ENCODE measurements at places on chromosomes 12 and 14.

- DNase-seq: no peak
These were observed 357 bp downstream of the HOMEZ start for GRCh38 chr14:23285530-23286019.

- DNase-seq: no peak
These were observed 384.2 kb downstream of the GRIN2B start for GRCh38 chr12:13597166-13597565.

DNA sequence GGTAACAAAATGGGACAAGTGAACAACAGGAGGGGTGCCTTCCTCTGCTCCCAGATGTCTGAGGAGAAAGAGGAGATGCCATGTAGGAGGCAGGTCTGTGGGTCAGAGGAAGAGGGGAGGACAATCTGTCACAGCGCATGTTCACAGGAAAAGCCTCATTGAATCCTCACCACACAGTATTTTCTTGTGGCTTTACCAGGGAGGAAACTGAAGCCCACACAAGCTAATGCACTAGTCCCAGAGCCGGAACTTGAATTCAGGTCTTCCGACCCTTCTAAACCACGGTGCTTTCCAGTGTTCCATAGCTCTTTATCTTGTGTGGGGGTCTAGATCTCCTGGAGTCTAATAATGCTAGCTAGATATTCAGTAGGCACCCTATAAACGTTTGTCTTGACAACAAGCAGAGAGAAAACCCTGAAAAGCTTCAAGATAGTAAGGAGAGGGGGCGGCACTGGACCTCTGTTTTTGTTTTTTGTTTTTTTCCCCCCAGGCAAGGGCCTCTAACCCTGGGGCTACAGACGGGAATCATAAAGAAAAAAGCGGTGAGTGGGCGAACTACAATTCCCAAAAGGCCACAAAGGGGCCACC, 371 bp upstream of the SHMT2 start:
- no peak for DNase-seq

DNA sequence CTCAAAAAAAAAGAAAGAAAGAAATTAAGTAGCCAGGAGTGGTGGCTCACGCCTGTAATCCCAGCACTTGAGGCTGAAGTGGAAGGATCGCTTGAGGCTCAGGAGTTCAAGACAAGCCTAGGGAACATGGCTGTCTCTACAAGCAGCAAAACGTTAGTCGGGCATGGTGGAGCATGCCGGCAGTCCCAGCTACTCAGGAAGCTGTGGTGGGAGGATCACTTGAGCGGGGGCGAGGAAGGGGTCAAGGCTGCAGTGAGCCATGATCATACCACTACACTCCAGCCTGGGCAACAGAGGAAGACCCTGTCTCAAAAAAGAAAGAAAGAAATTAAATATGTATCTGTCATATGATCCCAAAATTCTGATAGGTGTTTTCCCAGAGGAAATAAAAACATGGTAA, 5.3 kb downstream of the RAD52 start:
- no peak for DNase-seq

DNA sequence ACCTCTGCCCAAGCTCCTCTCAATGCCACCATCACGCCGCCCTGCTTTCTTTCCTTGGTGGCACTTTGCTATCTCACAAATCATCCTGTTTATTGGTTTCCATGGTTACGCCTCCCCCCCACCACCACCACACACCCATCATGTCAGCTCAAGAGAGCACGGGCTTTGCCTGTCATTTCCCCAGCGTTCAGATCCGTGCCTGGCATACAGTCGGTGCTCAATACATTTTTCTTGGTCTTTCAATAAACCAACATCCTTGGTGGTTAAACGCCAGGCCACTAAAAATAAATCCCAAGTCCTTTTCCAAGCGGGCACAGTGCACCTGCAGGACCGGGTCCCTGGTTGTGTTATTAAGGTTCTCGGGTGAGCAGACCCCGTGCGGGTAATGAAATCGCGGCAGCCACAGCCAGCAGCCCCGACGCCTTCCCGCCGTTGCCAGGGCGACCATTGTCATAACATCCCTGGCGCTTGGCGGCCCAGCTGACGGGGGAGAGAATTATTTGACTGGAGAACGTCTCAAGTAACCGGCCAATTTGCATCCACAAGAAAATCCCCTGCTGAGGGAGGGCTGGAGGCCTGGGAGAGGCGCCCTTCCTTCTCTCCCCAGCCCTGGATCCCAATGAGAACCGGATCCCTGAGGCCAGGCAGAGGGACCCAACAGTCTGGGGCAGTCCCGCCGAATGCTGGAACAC, 92.9 kb downstream of the KSR2 start:
- DNase-seq: peak; percentile 92

GRCh38 chr14:99176156-99176945, 95.6 kb downstream of the BCL11B start:
- DNase-seq: no peak

DNA sequence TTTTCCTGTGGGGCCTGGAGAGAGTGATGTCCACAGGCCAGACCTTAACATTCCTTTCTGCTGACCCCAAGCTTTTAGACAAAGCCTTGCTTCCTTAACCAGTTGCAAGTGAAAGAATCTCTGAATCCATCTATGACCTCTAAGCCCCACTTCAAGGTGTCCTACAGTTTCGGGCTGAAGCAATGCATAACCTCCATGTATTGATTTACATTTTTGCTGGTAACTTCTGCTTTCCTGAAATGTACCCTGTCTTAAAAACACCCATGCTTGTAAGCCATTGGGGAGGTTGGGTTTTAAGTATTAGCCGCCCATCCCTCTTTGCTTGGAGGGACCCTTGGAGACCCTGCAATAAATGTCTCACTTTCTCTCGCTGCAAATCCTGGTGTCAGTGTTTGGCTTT, 190.6 kb downstream of the VRK1 start:
- no peak for DNase-seq

- no peak for DNase-seq
These were observed 7.6 kb downstream of the PTPRO start for GRCh38 chr12:15329891-15330290.

- DNase-seq: no peak
These were observed 180.8 kb downstream of the ZFP36L1 start for GRCh38 chr14:68612049-68612448.

DNA sequence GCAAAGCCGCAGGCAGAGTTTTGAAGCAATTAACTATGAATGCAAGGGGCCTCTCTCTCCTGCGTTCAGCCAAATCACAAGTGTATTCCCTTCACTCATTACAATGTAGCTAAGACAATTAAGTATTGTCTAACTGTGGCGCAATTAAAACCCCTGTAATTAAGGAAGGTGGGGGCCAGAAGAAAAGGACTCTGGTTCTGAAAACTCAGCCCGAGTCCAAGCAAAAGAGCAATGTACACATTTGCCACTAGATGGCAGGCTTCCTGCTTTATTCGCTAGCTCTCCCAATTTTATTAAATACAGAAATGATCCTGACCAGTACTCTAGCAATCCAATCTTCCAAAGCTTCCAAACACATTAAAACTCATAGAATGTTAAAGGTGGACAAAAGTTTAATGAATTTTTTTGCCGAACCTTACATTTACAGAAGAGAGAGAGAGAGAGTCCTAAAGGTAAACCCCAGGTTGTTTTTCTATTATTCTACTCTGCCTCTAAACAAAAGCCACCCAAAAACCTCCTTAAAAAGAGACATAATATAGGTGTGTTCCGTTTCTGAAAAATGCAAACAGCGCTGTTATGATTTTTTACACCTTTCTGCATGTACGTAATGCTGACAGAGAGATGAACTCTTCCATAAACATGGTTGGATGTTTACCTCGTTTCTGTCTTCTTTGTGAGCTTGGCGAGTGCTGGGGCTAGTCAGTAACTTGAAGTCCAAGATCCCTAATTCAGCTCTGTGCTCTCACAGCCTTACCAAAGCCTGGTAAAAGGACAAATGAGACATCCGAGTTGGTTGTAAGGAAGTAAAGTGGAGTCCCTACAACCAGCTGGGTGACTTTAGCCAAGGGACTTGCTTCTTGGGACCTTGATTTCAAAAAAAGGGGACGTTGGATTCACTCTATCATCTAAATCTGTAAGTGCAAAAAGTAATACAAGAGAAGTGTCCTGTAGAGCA, 50.9 kb upstream of the VASH1 start:
- DNase-seq: peak; percentile 38

DNA sequence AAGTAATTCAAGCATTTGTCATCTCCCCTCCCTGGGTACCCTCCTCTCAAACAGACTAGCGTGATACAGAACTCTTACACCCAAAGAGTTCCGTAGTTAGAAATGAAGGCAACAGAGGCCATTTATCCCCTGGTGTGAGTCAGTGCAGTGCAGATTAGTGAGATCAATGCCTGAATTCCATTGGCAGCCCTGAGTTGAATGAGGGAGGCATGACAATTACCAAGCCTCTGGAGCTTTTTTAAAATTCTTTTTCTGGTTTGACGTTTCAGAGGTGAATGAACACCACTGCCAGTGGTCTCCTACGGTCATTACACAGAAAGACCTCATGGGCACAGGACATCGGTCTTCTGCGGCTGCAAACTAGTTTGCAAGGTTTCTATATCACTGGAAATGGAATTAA, 94.4 kb downstream of the PRIMA1 start:
- no peak for DNase-seq

- DNase-seq: no peak
These were observed 84.9 kb downstream of the WSCD2 start for GRCh38 chr12:108213871-108214445.

DNA sequence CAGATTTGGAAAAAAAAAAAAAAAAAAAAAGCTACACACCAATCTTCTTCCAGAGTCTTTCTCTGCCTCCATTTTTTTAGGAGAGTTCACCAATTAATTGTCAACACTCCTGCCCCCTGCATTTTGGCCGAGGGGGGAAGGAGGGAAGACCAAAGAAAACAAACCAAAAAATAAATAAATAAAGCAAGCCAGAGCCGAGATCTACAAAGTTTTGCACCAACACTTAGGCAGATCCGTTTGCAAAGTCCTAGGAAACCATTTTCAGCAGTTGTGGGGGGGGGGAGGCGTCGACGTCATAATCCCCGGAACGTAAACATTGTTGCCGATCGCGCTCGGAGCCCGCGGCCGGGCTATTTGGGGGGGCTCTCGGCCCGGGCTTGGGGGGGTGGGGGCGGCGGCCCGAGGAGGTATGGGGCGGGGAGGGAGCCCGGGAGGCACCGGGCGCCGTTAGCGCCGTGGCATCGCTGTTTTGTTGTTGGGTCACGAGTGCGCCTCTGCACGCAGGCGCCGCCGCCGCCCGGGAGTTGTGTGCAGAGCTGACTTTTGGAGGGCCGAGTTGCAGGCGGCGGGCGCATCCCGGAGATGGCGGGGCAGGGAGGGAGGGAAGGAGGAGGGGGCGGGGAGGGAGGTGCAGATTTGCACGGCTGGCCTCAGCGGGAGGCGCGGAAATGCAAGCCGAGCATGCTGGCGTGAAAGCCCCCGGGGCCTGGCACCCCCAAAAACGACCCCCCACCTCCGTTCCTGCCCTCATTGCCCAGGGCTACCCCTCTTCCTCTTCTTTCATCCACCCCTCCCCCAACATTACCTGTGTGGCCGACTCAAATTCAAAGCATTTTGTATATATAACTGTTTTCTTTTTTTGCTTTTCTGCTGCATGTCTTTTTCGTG, 598 bp downstream of the KDM2B start:
- DNase-seq: no peak

- no peak for DNase-seq
These were observed 6.1 kb downstream of the CFAP73 start for GRCh38 chr12:113155646-113156045.

DNA sequence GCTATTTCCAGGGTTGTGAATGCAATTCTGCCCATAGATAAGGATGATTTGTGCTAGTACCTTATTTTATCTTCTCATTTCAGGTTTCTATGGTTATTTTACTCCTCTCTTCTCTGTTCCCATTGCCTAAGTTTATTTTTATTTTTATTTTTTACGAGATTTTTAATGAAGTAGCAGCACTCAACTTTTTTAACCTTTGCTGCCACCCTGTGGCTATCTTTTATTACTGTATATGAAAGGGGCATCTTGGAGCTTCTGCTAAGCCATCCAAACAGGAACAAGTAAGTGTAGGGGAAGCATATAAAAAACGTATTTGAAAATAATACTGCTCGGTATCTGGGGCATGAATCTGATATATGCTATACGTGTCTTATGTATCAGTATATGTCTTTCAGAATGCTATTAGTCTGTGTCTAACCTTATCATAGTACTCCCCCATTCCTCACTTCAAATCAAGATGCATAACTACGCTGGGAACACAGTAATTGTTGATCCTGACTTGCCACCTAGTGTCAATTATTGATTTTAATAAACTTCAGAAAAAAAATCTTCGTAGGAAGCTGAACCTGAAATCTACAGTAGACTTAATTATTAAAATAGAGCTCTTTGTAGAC, 60.3 kb downstream of the KLRG1 start:
- no peak for DNase-seq

- DNase-seq: no peak
These were observed 1954.6 kb upstream of the FLRT2 start for GRCh38 chr14:83575301-83575700.

GRCh38 chr12:108730365-108731104, 783 bp downstream of the CORO1C start:
- DNase-seq: peak; percentile 62

GRCh38 chr12:14219156-14219555, 146.3 kb upstream of the ATF7IP start:
- DNase-seq: no peak

DNA sequence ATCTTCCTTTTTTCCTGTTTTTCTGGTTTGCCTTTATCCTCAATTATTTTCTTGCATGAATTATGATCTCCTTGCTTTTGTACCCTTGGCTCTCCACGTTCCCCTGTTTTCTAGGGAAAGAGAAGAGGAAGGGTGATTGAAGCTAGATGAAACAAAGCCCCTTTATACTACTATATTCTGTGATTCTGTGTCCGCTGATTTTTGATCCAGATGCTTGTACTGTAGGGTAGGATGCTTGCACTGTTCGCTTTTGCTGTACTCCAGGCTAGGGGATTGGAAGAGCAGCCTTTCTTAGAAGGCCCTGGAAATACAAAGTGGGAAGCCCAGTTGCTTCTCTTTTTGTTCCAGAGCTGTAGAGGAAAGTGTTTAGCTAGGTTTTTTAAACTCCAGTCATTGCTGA, 35.1 kb upstream of the KLHDC2 start:
- DNase-seq: no peak

DNA sequence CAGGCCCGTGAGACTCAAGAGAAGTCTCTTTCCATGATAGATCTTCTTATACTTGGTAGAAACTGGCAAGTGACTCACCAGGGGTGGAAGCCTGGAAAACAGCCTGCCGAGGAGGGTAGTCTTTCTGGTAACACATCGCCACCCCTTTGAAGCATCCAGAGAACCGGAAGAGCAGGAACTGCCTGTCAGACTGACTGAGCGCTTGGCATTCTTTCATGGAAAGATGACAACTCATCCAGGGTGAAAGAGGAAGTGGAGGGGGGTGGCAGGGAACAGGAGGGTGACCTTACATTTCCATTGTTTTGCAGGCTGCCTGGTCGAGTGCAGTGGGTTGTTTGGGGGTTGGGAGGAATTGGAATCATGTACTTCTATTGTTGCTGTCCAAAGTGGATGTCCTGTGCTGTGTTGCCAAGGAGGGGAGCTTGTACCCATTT, 34.5 kb downstream of the PRKCH start:
- no peak for DNase-seq

DNA sequence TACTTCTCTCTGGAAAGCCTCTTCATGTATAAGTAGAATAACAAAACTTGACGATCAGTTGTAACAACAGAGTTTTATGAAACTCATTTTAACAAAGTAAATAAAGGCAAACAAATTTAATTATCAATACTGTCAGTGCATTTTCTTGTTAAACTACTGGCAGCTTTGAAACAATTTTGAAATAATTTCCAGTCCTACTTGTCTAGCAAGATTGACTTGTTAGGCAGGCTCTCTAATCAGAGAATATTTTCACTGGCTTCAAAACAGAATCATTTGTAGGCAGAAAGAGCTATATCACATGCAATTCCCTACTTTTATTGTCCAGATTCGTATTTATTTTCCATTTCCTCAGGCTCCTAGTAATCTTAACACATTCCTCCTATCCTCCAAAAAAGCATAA, 45.9 kb upstream of the SLC6A13 start:
- DNase-seq: no peak
